ENCODE measurements at places on chromosomes 5 and 9.

- no peak for DNase-seq
Measured at GRCh38 chr9:116998305-116998704, 311.2 kb downstream of the TRIM32 start.

DNA sequence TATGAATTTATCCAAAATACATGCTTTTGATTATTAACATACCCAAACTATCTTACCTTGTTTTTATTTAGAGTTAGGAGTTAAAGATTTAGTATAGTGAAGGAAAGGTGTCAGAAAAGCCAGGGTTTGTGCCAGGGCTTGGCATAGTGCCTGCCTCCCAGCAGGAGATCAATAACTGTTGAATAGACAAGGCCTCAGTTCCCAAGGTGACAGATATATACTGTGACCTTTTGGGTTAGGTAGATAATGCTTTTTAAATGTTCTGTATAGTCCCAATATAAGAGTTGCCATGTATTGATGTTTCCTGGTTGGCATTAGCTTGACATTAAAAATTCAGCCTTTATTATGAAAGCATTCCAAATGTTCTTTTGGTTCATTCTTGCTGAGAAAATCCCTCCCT is 121.8 kb downstream of the MCTP1 start:
- DNase-seq = no peak

DNA sequence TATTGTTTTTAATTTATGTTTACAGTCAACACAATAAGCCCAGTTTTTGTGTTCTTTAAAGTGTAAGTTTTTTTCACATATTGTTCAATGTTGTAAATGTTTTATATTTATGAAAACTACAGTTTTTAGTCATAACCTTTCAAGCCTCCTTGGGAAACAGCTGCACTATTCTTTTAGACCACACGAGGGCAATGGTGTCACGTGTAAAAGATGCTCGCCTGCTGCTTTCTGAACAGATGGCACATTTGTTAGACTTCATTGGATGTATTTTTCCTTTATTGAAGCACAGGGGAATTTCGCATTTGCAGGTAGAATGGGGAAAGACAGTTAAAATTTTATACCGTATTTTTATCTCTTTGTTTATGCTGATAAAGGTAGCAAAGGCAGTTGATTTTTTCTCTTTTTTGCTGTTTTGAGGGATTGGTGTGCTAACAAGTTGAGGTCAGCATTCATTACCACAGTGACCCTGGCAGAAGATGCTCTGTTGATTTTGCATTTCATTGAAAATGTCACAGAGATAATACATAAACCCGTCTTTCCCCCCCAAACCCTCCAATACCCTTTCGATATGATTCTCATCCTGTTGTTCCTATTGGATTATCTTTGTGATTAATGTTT is 59.0 kb downstream of the MAT2B start:
- DNase-seq = peak; percentile 78

DNA sequence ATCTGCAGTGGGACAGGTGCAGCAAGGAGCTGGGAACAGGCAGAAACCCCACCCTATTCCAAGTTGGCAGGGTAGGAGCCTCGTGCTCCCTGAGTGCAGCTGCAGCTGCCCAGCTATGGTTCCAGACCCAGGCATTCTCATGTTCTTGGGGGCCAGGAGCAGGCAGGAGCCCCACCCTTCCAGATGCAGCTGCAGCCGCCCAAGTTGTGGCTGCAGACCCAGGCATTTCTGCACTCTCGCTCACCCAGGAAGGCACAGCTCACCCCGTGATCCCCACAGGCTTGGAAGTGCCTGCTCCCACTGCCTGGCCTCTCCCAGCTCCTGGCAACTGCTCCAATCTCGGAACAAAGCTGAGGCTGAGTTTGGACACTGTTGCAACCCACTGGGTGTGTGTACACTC is 275.8 kb upstream of the ADRA1B start:
- DNase-seq = no peak

GRCh38 chr5:144436007-144436406 is 265.3 kb downstream of the KCTD16 start:
- DNase-seq = no peak

DNA sequence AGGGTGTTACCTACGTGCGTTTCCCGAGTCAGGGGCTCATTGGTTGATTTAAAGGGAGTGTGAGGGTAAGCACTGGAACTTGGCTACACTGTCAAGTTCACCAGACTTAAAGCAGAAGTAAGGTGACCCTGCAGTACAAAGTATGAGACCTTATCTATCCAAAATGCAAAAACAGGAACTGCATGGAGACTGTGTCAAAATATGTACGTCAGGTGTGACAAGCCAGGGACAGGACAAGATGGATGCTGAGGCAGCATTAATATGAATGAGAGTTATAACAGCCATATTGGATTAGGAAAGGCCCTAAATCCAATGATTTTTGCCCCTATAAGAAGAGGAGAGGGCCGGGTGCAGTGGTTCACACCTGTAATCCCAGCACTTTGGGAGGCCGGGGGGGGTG is 15.4 kb upstream of the SUSD3 start:
- no peak for DNase-seq

GRCh38 chr5:120808135-120808534 is 344.0 kb downstream of the PRR16 start:
- no peak for DNase-seq

DNA sequence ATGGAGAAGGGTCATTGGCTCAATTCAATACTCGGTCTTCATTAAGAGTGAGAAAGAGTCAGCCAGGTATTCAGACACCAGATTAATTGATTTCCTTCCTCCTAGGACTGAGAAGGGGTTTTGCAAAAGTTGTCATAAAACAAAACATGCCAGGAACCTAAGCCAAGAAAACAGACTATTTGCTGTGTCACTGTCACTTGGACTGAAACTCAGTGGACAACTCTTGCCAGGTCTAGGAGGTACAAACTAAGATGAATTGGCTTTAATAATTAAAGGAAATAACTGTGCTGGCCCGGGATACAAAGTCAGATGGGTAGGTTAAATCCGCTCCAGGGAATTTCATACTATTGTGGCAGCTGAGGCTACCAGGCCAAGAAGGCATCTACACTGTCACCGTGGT is 71.1 kb upstream of the TBC1D9B start:
- DNase-seq = no peak

GRCh38 chr5:132204371-132205135 is 23.1 kb downstream of the P4HA2 start:
- DNase-seq = no peak

- no peak for DNase-seq
Measured at GRCh38 chr9:133858771-133859170, 120.6 kb upstream of the SARDH start.

DNA sequence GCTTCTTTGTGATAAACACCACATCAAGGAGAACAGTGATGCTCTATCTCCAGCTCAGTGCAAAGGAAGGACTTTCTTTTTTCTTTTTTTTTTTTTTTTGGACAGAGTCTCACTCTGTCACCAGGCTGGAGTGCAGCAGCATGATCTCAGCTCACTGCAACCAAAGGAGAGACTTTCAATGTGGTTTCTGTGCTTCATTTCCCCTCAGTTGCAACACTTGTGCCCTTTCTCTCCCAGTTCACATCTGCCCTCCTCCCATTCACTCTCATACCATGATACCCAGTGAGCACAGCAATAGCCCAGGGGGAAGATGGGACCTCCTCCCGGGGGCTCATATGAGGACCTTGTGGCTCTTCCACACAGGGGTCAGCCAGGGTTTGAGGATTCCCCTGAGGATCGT is 110.0 kb downstream of the MTRR start:
- DNase-seq = no peak

DNA sequence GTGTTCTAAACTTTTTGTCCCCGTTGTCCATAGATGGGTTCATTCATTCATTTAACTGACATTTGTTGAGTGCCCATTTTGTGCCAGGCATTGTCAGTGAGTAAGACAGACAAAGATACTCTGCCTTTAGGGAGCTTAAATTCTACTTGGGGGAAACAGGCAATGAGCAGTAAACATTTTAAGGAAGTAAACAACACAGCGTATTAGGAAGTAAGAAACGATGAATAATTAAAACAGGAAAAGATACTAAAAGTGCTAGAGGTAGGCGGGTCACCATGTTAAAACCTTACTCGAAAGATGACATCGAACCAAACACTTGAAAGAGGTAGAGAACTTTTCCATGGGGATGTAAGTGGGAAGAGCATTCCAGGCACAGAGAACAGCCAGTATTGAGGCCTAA is 5.5 kb upstream of the MAML1 start:
- DNase-seq = no peak

GRCh38 chr5:19910136-19910535 is 77.9 kb downstream of the CDH18 start:
- DNase-seq = no peak

- DNase-seq = no peak
Measured at GRCh38 chr5:158233735-158234322, 374.9 kb upstream of the CLINT1 start.

DNA sequence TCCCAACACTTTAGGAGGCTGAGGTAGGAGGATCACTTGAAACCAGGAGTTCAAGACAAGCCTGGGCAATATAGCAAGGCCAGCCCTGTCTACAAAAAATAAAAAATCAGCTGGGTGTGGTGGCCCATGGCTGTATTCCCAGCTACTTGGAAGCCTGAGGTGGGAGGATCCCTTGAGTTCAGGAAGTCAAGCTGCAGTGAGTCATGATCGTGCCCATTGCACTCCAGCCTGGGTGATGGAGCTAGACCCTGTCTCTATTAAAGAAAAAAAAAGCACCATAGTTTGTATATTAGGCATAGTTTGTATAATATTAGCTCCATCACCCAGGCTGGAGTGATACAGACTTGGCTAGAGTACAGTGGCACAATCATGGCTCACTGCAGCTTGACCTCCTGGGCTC is 9.6 kb upstream of the NME5 start:
- DNase-seq = no peak

DNA sequence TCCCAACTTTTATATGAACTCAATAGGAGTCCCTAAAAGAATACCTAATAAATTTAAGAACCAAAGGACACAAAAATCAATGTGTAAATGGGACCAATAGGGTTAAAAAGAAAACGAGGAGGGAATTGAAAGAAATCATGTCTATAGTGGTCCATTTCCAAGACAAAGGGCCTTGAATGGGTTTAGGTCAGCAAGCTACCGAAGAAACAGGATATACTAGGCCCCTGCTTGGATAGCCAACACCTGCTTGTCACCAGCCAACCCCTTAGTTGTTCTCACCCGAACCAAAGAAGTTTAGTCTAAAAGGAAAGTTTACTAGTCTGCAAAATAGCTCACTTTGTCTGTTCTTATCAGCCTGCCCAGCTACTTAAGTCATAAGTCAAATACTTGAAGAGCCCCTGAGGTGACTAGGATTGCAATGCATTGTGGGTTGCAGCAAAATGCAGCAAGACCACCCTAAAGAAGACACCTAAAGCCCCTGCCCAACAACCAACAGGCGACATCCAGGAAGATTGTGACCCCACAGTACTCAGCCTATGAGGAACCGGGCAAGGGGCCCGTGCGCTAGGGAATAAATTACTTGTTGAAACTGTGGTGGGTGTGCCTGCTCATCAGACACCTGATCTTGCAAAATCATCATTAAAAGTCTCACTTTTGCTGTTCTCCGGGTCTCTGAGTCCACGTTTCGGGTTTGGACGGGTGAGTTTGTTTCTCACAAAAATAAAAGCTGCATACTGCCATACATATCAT is 183.9 kb upstream of the PPP1R26 start:
- no peak for DNase-seq

DNA sequence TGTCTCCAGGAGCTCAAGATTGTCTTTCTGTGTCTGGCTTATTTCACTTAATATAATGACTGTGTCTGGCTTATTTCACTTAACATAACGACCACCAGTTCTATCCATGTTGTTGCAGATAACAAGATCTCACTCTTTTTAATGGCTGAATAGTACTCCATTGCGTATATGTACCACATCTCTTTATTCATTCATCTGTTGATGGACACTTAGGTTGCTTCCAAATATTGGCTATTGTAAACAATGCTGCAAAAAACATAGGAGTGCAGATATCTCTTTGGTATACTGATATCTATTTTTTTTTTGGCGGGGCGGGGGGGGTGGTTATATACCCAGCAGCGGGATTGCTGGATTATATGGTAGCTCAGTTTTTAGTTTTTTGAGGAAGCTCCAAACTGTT is 45.5 kb downstream of the FER start:
- DNase-seq = no peak

DNA sequence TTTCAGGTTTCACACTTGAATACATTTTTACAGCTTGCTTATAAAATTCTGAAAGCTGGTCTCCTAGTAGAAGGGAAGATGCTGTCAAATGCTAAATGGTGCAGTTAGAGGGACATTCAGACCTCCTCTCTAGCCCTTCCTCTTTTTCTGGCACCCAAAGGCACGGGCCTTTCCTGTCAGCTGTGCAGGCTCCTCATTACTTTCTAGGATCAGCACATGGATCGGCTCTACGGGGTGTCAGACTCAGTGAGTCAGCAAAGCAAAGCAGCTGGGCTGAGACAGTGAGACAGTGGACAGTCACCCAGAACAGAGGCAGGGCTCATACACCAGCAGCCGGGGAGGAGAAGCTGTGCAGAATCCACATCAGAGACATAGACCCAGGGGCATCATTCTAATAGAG is 80.0 kb upstream of the TNC start:
- no peak for DNase-seq

GRCh38 chr5:141095263-141095641 is 837 bp downstream of the PCDHB2 start:
- DNase-seq = no peak

- DNase-seq = no peak
Measured at GRCh38 chr9:98187926-98188325, 4.5 kb downstream of the CORO2A start.

DNA sequence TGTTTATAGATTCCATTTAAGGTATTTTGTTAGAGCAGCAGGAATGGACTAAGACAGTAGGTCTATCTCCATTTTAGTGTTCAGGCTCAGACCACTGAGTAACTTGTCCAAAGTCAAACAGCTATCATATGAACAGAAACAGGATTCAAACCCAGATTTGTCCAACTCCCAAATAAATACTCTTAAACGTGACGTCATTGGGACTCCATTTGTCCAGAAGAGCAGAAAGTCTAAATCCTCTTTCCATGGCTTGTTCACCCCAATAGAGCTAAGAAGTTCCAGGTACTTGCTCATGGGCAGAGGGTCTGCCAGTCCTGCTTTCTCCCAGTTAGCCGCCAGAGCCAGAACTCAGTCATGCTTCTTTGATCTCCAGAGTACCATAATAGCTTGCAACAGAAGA is 16.3 kb upstream of the VLDLR start:
- DNase-seq = no peak

- DNase-seq = no peak
Measured at GRCh38 chr9:132242621-132243155, 80.8 kb downstream of the NTNG2 start.

- no peak for DNase-seq
Measured at GRCh38 chr5:105947461-105947860, 1723.3 kb downstream of the EFNA5 start.

GRCh38 chr9:97907632-97908031 is 14.7 kb downstream of the TRMO start:
- no peak for DNase-seq

GRCh38 chr5:141508798-141509611 is 20.1 kb downstream of the PCDHGC5 start:
- DNase-seq = peak; percentile 38

- no peak for DNase-seq
Measured at GRCh38 chr9:130979591-130980385, 29.2 kb upstream of the LAMC3 start.

DNA sequence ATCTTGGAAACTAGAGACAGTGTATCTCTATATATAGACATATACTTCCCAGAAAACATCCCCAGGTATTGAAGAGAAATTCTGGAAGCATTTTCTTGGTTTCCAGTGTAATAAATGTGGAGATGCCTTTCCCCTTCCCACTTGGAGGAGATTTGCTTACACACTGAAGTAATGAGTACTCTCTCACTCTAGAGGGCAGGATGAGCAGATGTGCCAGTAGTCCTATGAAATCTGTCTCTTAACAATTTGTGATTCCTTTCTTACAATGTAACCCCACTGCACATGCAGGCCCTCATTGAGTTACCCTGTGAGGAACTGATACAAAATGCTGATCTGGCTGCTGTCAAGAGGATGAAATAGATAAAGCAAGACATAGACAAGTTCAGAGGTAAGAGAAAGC is 567.2 kb downstream of the SLCO4C1 start:
- no peak for DNase-seq

Data from activated T-cell treated with anti-CD3 and anti-CD28 coated beads, Interleukin-2, amount 50 U/mL, for 48 hours (primary cell).